Activated CD8-positive, alpha-beta memory T cell treated with anti-CD3 and anti-CD28 coated beads, Interleukin-2, amount 50 U/mL, for 48 hours (primary cell): ENCODE measurements at places on chromosomes 7 and 10.
A peak's percentile ranks its signal among the peaks of the same experiment; 100 is the strongest.

DNA sequence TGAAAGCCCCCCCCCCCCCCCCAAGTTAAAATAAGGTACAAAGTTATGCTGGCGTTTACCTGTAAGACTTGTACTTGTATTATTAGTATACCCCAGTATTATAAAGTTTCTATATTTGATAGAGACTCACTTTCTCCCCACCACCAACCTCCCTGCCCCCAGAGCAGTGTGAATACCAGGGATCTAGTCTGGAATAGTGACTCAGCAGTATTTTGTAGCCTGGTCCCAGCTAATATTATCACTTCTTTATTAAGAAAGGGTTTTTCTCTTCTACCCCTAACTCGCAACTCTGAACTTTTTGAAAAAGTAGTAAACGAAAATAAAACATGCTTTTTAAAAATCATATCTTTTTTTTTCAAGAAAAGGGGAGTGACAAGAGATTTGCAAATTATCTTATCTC is 26.7 kb downstream of the GLI3 start:
- no peak for DNase-seq

DNA sequence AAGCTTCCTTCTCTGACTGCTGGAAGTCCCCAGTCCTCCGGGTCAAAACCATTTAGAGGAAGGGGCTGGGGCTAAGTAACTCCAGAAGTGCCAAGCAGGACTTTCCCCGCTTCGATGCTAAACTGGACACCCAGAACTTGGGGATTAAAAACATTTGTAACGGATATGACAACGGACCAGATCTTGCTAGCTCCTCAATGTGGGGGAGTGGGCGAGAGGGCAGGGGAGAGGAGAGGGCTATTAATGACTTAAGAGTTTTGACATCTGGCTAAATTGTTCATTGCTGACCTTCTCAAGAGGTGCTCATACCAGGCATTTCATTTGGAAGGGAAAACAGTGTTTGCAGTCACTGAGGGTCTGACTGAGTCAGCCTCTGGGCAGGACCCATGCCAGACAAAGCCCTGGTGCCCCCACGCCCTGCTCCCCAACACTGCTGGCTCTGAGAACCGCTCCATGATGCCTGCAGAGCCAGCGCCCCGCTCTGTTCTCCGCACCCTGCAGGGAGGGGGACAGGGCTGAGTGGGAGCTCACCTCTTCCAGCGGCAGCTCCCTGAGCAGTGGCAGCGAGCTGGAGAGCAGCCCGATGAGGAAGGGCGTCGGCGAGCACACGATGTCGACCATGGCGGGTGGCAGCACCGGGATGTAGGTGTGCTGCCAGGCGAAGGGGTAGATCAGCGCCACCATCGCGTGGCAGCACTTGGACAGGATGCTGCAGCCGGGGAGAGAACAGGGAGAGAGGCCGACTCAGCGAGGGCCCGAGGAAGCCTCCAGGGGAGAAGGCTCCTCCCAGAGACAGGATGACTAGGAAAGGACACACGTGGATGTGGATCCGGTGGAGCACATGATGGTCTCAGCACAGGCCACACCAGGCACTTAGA is 47.7 kb upstream of the MKRN1 start:
- no peak for DNase-seq

- no peak for DNase-seq
These were observed 8.3 kb upstream of the TMEM168 start for GRCh38 chr7:112798274-112799159.

- DNase-seq: peak; percentile 81
These were observed 169.4 kb downstream of the ARHGAP12 start for GRCh38 chr10:31759124-31759798.

- no peak for DNase-seq
These were observed 118.9 kb downstream of the AKR1D1 start for GRCh38 chr7:138195151-138195571.

GRCh38 chr7:56026538-56026937 is 24.7 kb downstream of the PSPH start:
- DNase-seq: no peak

DNA sequence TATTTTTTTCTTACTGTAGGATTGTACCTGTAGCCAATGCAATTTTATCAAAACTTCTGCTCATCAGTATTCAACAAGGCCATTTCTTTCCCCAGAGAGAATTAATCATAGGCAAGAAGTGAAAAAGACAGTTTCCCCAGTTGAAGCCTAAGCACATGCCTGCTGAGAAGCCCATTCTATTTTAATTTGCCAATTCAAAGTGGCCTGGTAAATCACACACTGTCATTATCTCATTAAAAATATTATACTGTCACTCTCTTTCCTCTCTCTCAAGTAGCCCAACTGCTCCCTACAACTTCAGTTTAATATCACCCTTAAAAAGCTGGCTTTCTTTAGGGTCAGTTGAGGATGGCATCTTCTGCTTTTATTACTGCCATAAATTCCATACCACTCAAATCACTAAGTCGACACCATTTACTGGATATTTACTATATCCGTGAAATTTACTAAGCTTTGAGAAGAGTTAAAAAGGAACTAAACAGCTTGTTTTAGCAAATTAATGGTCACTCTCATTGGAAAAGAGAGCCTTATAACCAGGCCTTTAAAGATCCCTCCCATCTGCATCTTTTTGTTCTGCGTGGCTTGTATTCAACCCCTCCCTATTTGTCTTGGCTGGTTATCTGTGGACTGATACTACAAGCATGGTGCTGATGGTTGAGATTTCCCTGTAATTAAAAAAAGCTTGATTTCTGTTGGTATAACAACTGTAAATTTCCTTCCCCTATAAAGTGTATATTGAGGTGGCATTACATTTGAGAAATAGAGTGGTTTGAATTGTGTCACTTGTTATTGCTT is 30.6 kb downstream of the COL28A1 start:
- no peak for DNase-seq

DNA sequence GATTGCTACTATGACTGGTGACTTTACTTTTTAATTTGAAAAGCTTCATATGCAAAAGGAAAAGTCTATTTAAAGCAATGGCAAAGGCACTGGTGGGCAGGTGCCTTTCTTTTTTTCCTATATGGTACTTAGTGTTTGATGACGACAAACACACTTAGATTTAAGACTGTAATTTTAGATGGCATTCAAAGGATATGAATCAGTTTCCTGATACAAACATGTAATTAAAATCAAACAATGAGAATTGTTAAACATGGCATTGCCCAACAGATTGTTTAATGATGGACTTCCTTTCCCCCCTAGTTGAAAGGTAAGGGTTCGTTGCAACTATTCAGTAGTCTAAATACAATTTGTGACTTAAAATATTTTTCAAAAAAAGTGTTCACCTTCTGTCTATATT is 106.5 kb upstream of the SEMA3C start:
- no peak for DNase-seq

GRCh38 chr7:22008087-22008486 is 62.4 kb upstream of the CDCA7L start:
- DNase-seq: no peak

DNA sequence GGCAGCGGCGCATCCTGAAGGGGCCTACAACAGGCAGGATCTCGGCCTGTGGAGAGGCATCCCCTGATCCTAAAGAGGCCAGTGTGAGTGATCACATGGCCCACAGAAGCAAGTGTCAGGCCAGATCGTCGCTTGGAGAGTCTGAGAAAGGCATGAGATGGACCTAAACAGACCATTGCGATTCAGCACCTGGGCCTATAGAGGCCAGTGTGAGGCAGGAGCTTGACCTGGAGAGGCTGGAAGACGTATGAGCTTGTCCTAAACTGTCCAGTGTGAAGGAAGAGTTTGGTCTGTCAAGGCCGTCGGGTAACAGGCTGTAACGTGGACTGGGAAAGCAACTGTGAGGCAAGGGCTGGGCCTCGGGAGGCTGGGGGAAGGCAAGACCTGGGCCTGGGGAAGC is 172.6 kb downstream of the TPST1 start:
- no peak for DNase-seq

DNA sequence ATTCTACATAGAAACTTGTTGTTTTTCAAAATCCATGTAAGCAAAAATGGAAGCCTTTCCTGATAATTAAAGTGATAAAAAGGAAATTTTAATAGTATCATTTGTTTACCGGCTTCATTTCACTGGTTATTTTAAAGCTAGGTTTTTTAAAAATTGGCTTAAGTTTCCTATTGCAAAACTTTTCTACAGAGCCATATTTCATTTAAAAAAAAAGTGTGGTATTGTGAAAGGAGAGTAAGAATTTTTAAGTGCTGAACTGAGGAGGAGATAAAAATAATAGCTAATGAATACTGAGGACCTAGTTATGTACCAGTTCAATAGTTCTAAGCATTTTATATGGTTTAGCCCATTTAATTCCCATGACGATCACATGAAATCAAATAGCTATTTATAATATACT is 172.2 kb upstream of the COL1A2 start:
- DNase-seq: no peak

DNA sequence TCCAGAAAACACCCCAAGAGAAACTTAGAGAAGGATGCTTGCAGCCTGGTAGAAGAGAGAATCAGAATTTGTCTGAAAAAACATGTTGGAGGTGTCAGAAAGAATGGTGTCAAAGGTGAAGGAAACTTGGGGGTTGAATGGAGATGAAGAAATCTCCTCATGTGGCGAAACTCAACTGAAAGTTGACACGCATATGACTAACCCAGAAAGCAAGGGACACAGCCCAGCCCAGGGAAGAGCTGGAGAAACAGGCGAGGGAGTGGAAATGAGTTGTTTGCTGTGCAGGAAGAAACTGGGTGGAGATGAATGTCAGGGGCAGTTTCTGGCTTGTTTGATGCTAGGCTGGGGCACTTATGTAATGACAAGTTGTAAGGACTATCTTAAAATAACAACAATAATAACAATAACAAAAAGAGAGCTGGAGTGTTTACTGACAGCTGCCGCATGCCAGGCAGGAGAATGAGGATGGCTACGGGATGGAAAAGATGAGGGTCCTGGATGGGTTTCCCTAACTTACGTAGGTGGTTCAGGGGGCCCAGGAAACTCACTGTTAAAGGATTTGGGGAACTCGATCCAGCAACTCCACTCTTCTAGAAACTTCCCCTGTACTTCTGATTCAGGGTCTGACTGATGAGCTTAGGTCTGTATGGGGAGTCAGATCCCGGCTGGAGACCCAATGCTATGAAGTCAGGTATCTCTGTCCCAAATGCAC is 57.4 kb downstream of the MAP3K8 start:
- DNase-seq: peak; percentile 3

DNA sequence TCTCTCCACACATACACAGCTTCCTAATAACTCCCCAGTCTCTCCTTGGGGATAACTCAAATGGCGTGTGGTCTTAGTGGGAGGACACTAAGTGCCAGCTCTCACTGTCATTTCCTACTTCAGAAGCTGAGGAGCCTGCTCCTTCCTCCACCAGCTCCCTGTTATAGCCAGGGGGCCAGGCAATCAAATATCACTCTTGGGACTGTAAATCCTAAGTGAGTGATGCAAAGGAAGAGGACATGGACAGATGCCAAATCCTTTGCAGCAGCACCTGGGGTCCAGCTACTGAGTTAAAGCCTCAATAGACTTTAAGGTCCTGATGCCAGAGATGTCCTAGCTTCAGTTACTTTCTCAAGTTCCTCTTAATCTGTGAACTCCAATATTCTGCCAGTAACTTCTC is 34.1 kb downstream of the SEM1 start:
- no peak for DNase-seq

DNA sequence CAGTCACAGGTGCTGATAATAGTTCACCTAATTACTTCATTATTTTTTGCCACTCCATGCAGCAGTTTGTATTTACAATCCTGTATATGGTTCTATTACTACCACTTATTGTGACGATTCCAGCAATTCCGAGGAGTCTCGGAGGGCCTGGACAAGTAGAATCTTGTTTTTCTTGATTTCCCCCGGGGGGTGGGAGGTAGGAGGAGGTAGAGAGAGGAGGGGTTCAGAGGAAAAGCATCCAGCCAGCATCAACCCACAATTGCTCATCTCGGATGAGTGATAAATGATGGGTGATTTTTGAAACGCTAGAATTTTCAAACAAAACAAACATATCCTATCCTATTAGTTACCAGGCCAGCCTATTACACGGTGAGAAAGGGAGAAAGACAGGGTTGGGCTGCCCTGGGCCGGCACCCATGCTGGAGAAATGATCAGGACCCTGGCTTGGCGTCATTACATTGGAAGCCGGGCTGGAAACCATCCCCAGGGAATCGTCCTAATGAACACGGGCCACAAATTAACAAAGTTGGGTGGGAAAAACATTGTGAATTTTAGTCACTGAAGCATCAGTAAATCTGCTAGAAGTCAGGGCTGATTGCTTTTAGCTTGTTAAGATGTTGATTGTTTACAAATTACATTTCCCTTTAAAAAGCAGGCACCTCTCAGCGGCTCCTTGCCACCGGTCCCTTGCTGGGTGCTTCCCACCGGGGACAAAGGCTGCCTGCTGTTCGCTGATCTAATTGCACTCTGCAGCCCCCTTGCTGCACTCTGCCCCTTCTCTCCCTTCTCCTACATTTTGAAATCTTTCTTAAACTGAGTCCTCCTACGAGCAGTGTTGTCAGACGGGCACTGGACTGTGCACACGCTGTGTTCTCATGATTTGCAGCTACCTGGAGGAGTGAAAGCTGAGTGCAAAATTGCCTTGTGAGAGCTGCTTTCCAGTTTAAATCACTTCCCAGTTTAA is 95.5 kb downstream of the FAM204A start:
- no peak for DNase-seq

DNA sequence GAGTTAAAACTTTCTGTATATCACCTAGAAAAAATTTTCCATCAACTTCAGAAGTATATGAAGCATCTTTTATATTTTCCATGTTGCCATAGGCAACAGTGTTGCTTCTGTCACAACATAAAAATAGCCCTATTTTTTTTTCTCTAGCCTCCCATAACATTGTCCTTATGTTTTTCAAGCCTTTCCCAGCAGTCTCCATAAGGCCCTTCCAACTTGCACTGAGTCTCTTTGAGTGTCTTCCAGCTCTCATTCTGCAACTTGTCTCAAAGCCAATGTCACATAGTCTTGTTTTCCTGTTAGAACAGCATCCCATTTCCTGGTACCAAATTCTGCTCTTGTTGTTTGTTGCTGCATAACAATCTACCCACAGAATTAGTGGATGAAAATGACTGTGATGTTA is 1055.5 kb upstream of the GHITM start:
- DNase-seq: no peak

DNA sequence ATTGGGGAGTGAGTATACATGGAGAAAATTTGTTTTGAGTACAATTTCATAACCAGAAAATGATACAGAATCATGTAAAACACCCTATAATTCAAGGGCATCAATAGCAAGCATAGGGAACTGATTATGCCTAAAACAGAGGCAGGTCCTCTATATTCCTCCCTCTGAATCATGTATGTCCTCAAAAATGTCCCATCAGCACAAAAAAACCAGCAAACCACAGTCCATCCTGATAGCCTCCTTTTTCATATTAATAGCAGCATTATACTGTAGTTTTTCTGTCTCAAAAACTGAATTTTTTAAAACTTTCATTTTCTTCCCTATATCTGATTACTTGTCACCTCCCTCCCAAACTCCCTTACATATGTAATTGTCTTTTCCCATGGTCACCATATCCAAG is 1057.3 kb downstream of the CNTNAP2 start:
- no peak for DNase-seq

DNA sequence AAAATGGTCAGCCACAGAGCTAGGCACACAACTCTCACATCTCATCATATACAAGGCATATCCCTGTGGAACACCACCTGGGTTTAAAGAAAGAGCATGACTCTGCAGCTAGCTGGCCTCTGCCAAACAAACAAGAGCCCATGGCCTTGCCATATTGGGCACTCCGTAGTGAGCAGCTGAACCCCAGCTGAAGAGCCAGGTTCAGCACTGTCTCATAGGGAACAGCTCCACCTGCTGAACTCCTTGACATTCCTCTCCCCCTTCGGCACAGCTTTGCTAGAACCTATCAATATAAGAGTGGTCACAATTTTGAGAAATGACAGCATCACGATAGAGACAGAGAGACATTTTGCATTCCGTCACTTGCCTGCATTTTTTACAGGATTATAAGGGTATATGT is 20.0 kb downstream of the SORCS1 start:
- no peak for DNase-seq
